ENCODE measurements at places on chromosomes 4 and X. TPM values are rescaled to one million over a fixed set of nuclear protein-coding genes. Genes with fewer than 3 reads are reported as not detected.

Gene GPR143
- total RNA-seq = not detected

Gene PPP1R2C
- not detected for total RNA-seq

Gene GPRASP1
- total RNA-seq = 0.37 TPM

Gene CXXC4
- not detected for total RNA-seq

Gene MAGEA4
- total RNA-seq = not detected

Gene REPS2
- total RNA-seq = not detected

Gene HDAC8
- total RNA-seq = 29.0 TPM

Gene IGSF1
- not detected for total RNA-seq

Gene CHRDL1
- total RNA-seq = not detected

Gene ANKRD50
- 0.14 TPM for total RNA-seq

Gene TIMP1
- total RNA-seq = 23.5 TPM

Gene AMBN
- total RNA-seq = not detected

Gene GYPB
- total RNA-seq = not detected

Gene ARX
- total RNA-seq = not detected

Gene SYTL5
- not detected for total RNA-seq

Gene TGIF2LX
- total RNA-seq = not detected

Gene CTAG1A
- total RNA-seq = not detected

Gene NDNF
- total RNA-seq = 0.16 TPM

Gene IL3RA
- 2.8 TPM for total RNA-seq
